CD4-positive, alpha-beta T cell treated with Interleukin-4 for 4 hours (primary cell): ENCODE measurements at places on chromosomes 3 and 15.

DNA sequence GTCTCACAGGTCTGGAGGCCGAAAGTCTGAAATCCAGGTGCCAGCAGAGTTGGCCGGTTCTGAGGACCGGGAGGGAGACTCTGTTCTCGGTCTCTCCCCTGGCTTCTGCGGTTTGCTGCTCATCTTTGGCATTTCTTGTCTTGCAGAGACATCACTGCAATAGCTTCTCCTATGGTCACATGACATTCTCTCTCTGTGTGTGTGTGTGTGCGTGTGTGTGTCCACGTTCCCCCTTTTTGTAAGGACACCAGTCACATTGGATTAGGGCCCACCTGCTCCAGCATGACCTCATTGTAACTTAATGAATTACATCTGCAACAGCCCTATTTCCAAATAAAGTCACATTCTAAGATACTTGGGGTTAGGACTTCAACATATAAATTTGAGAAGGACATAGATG lies 12.4 kb upstream of the ATP10A start:
- no peak for DNase-seq

GRCh38 chr3:113745756-113746547 lies at the start of gene NAA50:
Gene NAA50 (minus strand): TSS chr3:113746249. CDS start chr3:113745949, 300 bp downstream.
- DNase-seq = peak; percentile 94

- DNase-seq = no peak
Observed at GRCh38 chr15:68991723-68992122, 22.8 kb upstream of the NOX5 start.

GRCh38 chr3:155863072-155863784 lies 7.2 kb upstream of the GMPS start:
- no peak for DNase-seq

GRCh38 chr15:25179673-25180511 lies 225.1 kb downstream of the SNRPN start:
- DNase-seq = no peak

GRCh38 chr3:161372321-161373260 lies 1.3 kb upstream of the SPTSSB start:
- no peak for DNase-seq

DNA sequence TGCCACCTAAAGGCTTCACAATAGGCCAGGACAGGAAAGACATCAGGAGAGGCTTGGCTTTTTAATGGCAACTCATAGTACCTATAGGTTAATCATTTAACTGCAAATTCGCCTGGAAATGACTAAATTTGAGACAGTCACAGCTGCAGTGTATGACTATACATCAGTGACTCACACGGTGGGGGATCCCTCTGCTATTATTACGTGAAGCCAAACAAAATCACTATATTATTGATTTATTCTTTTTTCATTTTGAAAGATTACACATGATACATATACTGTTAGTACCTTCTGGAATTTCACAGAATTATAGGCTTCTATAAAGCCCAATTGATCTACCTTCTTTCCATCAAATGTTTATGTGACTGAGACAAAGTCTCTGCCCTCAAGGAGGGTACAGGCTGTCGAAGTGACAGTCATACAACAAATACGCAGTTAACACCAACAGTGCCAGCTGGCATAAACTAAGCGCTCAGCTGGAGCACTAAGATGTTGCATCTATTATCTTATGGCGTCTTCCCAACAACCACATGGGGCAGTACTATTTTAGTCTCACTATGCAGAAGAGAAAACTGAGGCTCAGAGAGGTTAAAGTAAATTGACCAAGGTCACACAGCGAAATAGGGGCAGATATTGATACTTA lies 82.0 kb upstream of the LMOD3 start:
- DNase-seq = peak; percentile 65

- DNase-seq = no peak
Observed at GRCh38 chr3:156158656-156159295, 38.4 kb downstream of the KCNAB1 start.

GRCh38 chr15:64348455-64348854 lies 7.5 kb downstream of the CSNK1G1 start:
- DNase-seq = no peak

GRCh38 chr3:17175187-17175807 lies 290.5 kb downstream of the PLCL2 start:
- no peak for DNase-seq

DNA sequence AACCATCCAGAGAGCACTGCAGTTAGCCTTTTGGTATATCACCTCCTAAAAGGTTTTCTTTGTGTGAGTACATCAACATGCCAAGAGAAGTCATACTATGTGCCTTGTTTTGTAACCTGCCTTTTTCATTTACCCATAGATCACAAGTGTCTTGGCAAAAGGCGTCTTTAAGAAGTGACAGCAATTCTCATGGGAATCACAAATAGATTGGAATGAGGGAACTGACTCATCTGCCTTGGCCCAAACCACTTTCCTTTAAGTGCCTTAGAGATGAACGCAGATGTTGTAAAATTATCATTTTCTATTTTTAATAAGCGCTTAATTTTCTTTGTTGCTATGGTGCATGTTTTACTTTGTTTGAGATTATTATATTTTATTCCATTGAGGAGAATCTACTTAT lies 20.7 kb upstream of the POMGNT2 start:
- no peak for DNase-seq

DNA sequence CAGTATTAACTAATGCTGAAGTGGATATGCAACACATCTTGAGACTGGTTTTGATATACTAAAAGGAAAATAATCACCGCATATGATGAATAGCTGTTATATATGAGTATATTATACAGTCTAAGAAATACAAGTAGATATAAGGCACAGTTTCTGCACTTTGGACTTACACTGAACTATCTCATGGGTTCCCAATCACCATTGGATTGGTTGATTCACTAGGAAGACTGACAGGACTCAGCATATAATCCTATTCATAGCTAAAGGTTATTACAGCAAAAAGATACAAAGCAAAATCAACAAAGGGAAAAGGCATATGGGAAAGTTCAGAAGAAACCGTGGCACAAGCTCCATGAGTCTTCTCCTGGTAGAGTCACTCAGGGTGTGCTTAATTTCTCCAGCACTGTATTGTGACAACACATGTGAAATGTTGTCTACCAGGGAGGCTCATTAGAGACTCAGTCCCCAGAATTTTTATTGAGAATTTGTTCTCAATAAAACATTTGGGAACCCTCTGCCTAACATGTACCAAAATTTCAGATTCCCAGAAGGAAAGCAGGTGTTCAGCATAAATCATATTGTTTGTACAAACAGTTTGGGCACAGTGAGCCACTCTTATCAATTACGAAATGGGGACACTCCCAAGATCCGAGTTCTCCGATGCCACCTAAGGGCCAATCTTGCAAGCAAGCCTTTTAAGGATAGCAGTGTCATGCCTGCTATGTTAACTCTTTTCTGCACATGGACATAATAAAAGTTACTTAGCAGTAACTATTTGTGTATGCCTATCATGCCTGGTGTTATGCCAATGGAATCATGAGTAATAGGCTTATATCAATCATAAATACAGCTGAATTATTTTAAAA lies 26.8 kb downstream of the CMC1 start:
- no peak for DNase-seq

GRCh38 chr3:112003321-112004080 lies 4.8 kb downstream of the TAGLN3 start:
- no peak for DNase-seq

DNA sequence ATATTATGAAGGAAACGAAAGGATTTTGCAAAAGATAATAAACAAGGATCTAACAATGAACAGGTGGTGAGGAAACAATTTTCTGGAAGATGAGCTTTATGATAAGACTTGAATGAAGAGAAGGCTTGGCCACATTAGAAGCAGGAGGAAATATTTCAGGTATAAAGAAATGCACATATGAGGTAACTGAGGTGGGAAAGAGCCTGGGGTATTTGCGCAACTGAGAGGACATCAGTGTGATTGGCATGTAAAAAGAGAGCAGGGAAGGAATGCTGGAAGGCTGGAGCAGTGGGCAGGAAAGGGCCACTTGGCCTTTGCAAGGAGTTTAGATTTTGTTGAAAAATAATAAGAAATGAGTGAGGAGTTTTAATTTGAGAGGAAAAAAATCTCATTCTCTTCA lies 414.4 kb upstream of the TMCO5A start:
- DNase-seq = no peak

GRCh38 chr3:53555068-53555588 lies 60.7 kb downstream of the CACNA1D start:
- DNase-seq = no peak

- no peak for DNase-seq
Observed at GRCh38 chr15:45993072-45993471, 358.2 kb downstream of the SQOR start.

DNA sequence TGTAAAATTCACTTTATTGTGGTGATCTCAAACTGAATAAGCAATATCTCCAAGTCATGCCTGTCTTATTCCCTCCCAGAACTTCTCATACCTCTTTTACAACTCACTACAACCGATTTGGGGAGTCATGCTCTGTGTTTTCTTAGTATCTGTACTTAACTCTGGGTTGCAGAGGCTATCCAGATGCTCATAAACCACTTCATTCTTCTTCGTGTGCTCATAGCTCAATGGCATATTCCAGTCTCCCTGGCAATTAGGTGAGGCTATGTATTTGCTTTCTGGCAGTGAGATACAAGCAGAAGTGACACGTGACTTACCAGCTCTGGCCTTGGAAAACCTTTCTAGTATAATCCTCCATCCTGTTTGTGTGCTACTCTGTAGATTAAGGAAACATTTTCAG lies 360.9 kb downstream of the ZNF385D start:
- no peak for DNase-seq

DNA sequence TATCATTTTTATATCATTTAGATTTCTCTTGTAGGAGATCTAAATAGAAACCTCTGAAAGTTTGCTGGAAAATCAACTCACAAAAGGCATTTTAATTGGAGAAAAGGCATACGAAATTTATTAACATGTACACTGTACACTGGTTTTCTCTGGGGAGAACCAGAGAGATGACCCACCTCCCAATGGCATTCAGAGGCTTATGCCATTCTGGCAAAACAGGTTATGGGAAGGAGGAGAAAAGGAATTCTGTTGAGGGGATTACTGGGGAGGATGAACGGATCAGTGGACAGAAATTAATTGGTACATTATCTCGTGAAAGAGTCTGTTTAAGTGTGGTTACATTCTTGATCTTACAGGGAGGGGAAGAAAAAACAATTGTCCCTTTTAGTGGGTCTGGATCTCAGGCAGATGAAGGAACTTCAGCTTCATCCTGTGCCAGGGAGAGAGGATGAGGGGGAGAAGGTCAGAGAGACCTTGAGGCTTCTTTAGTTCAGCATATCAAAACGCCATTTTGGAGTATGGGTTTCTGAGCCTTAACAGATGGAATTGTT lies 16.5 kb downstream of the RAB11A start:
- no peak for DNase-seq

DNA sequence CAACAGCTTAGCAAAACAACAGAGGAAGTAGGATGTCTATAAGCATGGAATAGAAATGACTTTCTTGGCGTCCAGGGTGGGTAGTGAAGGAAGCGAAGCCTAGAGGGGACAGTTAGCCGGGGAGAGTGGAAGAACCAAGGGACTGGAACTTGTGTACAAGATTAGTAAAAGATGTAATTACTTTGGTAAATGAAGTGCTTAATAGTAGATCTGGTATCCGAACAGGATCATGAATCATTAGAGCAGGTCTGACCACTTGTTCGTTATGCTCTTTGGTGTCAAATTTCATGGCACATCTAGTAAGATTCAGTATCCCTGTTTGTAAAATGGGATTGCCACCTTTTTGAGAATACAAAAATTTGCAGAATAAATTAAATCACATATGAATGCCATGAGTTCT lies 112.5 kb upstream of the MLF1 start:
- DNase-seq = no peak

DNA sequence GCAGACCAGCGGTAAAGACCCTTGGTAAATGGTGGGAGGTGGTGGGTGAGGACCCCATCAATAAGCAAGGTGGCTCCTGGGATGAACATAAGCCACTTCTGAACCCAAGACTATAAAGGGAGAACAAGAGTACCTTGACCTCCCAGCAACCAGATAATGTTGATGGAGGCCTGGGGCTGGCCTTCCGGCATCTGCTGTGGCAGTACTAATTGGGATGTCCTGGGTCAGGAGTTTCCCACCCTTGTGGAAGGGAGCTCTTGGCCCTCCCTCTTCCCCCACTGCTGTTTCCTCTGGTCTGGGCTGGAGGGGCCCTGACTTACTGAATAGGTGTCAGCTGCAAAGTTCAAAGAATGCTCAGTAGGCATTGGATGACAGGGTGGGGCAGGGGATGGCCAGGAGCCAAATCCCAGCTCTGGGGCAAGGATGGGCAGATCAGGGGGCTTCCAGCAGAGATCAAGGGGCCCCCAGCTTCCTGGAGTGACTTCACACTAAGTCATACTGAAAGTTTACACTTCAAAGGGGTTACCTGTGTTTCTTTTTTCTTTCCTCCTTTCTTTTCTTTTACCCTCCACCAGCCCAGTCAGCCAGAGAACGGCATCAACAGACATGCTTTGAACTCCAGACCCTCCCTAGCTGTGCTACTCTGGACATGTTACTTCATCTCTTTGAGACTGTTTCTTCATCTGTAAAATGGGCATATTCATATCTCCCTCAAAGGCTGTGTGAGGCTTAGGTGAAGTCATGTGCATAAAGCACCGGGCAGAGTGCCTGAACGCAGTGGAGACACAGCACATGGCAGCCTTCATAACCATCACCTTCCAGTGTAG lies 1.5 kb downstream of the RBP1 start:
- DNase-seq = no peak

DNA sequence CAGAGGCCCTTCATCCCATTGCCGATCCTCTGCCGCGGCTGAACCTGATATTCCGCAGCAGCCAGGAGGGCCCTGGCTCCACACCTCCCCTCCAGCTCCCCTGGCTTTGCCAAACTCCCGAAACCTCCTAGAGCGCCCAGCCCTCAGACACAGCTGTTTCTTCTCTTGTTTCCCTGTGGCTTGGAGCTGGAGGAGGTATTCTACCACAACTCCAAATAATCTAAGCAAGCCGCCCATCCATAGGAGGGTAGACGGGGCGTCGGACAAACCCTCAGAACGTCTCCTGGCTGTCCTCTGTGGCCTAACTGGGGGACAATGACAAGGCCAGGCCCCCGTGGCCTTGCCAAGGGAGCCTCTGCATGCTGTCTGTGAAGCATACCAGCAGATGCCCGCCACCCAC lies 10.4 kb downstream of the PLA2G4D start:
- no peak for DNase-seq

GRCh38 chr3:125585595-125586223 lies 9.6 kb downstream of the OSBPL11 start:
- peak; percentile 52 for DNase-seq

GRCh38 chr3:169867584-169868210 lies 2.0 kb downstream of the LRRC31 start:
- DNase-seq = no peak

- no peak for DNase-seq
Observed at GRCh38 chr3:168157903-168158302, 62.2 kb upstream of the GOLIM4 start.

DNA sequence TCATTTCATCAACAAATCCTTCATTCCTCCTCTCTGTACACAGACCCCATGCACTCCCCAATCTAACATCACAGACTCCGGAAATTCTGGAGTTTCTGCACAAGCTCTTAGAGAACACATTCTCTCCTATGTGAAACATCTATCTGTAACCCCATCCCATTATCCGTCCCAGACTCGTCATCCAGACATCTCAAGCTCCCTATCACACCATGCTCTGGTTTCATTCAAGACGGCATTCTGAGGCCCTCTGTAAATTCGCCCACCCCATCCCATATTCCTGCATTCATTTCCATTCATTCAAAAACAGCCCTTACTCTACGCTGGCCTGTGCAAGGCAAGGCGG lies 575 bp downstream of the LEO1 start:
- DNase-seq = no peak

GRCh38 chr3:152243301-152243711 lies 25.4 kb upstream of the MBNL1 start:
- DNase-seq = peak; percentile 87

- no peak for DNase-seq
Observed at GRCh38 chr3:112027826-112028225, 6.7 kb upstream of the TMPRSS7 start.
